ENCODE measurements at places on chromosomes 1 and 21.

DNA sequence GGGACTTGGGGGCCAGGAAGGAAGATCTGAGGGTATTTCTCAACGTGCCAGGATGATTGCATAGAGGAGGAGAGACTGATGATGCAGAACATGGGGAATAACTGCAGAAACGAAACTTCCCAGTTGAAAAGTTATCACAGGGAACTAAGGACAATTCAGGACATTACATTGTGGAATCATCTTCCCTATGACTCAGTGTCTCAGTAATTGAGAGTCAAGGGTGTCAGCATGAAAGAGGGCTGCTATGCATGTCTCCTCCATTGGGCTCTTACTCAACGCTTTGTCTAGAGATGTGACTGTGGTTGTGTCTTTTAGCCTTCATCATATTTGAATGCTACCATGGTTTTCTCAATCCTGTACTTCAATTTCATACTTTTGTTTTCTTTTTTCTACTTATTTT is 48.9 kb upstream of the PTGFR start:
- DNase-seq, result no peak

DNA sequence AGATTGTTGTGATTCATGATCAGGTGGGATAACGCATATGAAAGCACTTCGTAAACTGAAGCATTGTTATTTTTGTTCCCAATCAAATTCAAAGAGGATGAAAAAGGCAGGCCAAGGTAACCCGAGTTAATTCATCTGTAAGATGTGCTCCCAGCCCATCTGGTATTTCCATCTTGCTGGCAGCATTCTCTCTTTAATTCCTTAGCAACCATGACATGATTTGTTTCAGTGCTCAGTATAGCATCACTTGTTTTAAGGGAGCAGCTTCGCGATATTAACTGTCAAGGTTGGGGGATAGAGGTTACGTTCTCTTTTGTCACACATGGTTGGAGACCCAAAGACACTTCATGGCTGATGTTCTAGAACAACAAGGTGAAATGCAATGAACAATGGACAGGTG is 6.4 kb downstream of the TSPAN2 start:
- DNase-seq, result no peak

DNA sequence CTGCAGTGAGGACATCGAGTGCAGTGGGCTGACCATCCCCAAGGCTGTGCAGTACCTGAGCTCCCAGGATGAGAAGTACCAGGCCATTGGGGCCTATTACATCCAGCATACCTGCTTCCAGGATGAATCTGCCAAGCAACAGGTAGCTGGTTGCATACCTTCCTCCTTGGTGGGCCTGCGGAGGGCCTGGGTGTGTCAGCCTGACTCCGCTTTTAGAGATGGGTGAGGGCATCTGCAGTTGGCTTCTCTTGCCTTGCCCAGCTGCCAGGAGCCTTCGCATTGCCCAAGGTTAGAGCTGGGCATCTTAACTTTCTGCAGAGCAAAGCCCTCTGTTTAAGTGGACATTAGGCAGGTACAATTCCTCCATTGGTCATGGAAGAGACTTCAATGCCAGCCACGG is 33.2 kb downstream of the PKP1 start:
- DNase-seq, result no peak

DNA sequence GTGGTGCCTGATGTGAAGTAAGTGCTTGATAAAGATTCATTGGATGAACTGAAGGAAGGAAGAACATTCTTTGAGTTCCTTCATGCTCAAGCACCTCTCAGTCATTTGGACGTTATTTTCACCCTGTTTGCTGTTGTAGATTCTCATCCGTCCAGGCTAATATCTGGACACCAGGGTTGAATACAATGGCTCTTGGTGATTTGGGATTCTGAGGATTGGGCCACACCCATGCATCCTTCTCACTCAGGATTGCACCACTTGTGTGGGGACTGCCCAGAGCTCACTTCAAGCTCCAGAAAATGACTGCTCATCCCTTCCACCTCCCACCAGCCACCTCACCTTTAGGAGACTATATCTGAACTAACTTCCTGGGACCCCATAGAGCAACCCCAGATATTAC is 117.1 kb upstream of the IPO9 start:
- no peak for DNase-seq

DNA sequence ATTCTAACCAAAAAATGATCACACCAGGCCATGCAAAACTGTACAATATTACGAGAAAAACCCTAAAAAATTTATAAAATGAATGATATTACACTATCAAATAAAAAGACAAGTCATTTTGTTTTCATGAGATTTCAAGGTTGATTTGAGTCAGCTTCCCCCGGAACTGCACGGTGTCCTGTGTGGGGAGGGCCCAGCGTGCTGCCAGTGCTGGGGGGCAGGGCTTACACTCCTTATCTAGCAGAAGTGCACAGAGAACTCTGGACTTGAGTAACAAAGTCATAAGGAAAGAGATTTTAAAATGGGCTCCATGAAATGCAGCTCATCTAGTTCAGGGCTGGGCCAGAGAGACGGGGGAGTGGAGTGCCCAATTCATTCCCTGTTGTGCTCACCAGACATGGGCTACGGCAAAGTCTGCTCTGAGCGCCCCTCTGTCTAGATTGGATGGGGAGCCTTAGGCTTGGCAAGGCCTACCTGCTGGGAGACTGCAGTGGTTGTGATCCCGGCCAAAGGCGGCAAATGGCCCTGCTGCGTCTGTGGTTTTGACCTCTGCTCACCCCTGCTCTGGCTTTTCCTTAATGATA is 50.1 kb downstream of the COQ8A start:
- no peak for DNase-seq

DNA sequence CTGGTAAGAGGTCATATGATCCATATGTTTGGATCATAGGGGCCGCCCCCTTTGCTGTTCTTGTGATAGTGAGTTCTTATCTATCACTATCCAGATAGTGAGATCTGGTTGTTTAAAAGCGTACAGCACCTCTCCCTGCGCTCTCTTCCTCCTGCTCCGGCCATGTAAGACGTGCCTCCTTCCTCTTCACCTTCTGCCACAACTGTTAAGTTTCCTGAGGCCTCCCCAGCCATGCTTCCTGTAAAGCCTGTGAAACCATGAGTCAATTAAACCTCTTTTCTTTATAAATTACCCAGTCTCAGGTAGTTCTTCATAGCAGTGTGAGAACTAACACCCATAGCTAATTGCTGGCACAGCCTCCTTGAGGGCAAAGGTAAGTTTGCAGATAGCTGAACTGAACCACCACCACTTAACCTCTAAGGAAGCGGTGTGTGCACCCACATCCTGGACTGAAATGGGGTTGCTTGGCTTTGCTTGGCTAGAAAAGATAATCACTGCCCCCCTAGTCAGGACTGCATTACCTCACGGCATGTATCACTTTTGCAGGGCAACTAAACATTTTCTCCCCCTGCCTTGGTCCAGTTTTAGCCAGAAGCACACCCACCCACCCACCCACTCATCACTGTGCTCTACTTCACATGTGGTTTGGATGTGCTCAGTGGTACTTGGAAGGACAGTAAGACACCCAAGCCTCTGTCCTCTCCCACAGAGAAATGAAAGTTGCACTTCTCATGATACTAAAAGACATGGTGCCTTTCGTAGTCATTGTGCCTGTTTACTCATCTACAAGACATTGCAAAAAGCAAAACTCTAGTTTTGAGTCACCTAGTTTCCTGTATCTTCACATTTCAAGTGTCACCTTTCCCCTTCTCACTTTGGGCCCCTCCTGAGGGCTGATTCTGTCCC is 23.1 kb upstream of the PTAFR start:
- no peak for DNase-seq

DNA sequence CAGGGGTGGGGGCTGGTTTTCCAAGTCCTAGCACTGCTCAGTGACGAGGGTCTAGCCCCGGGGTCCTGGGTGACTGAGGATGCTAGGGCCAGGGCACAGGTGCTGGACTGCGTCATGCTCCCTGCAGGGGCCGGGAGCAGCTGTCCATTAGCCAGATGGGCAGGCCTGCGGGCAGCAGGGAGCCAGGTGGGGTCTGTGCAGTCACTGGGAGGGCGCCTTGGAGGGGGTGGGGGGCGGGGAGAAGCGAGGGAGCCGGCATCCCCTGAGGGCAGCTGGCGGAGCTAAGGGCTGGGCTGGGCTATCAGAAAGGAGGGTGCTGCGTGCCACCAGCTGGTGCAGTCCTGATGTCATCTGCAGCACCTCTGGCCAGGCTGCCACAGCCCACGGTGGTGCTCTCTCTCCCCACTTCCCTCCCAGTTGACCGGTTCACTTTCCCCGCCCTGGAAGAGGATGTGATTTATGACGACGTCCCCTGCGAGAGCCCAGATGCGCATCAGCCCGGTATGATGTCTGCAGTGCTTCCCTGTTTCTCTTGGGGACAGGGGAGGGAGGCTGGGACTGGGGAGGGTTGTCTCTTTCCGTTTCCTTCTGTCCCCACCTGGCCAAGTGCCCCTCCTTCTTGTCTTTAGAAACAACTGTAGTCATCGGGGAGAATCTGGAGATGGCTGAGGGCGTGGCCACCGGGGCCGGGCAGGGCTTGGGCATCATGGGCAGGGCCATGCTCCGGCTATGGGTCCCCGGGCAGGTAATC is 63.8 kb downstream of the ARHGEF10L start:
- DNase-seq, result no peak

- DNase-seq, result no peak
Observed at GRCh38 chr1:147800804-147801203, 40.4 kb upstream of the GJA5 start.

DNA sequence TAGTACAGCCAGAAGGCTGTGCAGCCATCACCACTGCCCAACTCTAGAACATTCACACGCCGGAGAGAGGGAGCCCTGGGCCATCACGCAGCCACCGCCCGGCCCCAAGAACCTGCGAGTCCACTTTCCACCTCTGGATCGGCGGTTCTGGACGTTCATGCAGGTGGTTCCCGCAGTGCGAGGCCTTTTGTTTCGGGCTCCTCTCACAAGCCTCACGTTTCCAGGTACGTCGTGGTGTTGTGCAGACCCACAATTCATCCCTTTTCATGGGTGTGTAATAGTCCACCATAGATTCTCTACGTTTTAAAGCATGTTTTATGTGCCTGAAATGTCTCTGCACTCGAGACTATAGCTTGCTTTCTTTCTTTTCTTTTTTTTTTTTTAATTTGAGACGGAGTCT is 23.6 kb downstream of the COL18A1 start:
- no peak for DNase-seq

GRCh38 chr1:93638981-93639380 is 42.7 kb downstream of the BCAR3 start:
- DNase-seq, result no peak

- DNase-seq, result no peak
Observed at GRCh38 chr1:8518490-8518801, 200.5 kb downstream of the SLC45A1 start.

DNA sequence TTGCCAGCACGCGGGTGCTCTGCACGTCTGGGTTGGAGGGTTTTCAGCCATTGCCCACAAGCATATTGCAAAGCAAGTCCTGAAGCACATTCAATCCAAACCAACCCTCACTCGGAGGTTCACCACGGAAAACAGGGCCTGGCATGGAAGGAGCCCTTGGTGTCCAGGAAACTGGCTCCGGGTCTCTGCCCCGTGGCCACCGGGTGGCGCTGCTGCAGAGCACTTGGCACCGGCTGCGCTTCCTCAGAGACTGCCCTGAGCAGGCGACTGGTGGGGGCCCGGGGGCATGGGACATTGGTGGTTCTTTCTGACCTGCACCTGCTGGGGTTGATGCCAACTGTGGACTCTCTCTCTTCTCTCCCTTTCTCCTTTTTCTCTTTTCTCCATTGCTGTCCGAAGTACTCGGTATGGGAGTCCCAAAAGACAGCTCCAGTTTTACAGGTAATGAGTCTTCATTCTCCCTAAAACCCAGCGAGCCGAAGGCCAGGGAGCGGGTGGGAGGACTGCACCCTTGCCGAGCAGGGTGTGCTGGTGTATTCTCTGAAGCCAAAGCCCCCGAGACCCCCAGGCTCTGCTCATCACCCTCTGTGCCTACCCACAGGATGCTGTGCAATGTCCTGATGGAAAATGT is 4.1 kb upstream of the KCNAB2 start:
- DNase-seq, result no peak

DNA sequence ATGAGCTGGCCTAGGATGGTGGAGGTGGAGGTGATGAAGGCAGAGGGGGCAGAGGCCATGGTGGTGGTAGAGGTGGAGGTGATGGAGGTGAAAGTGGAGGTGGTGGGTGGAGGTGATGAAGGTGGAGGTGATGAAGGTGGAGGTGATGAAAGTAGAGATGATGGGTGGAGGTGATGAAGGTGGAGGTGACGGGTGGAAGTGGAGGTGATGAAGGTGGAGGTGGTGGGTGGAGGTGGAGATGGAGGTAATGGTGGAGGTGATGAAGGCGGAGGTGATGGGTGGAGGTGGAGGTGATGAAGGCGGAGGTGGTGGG is 19.7 kb upstream of the NPHP4 start:
- no peak for DNase-seq

- no peak for DNase-seq
Observed at GRCh38 chr1:55316947-55317662, 101.9 kb upstream of the USP24 start.

DNA sequence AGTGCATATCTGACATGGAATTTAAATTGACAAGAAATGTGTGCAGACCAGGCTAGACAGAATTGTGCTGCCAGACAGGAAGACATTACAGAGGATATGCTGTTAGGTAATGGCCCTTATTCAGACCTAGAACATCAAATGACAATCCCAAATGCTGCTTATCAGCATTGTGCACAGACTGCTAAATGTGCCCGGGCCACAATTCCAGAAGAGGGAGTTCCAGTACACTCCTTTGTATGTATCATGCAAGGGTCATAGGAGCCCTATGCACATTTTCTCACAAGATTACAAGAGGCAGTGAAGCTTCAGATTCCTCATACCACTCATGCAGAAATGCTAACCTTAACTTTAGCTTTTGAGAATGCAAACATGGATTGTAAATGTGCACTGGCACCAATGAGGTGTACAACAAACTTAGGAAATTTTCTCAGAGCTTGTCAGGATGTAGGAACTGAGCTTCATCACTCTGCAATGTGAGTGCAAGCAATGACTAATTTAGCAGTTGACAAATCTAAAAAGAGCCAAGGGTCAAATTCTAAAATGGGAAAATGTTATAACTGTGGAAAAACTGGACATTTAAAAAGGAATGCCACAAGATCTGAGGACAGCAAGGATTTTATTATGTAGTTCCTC is 273.5 kb downstream of the COL11A1 start:
- DNase-seq, result no peak

DNA sequence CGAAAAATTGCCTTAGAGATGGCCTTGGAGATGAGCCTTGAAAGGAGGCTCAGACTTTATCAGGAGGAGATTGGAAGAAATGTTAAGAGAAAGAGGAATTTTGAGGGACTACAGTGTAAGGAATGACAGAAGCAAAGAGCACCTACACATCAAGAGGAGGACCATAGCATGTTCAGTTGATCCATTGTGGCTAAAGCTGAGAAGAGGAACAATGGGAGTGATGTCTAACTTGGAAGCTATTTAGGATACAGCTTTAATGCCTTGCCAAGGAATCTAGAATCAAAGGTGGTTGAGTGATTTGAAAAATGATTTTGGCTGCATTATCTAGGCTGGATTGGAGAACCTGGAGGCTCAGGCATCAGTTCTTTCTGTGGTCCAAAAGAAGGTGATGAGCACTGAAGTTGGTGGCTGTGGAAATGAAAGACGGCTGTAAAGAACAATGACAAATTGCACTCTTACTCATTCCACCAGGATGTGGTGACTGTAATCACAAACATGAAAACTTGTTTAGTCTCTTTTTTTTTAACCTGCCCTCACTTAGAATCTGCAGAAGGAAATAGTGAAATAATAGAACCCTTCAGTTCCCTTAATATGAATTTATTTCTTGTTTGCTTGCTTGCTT is 11.3 kb downstream of the FAM20B start:
- no peak for DNase-seq

All from left lung (tissue), 14 donors.